Kidney (tissue), 22 donors: ENCODE measurements at places on chromosomes 4 and X. TPM values are rescaled to one million over a fixed set of nuclear protein-coding genes. Genes with fewer than 3 reads are reported as not detected.
A peak's percentile ranks its signal among the peaks of the same experiment; 100 is the strongest.

DNA sequence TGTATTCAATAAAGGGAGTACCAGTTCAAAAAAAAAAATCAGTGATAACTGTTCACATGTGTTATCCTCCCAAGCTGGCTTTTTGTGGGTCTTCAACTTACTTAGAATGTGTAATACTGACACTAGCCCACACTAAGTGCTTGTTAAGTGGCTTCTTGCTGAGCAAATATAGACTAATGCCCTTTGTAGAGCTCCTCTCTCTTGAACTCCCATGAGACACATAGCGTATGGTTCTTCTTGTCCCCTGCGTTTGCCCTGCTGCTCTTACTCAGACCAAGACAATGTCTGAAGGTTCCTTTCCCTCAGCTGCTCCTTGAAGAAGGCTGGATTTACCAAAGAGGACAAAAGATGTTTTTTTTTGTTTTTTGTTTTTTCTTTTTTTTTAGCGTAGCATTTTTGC is 110.9 kb downstream of the FRAS1 start:
- DNase-seq, result no peak

DNA sequence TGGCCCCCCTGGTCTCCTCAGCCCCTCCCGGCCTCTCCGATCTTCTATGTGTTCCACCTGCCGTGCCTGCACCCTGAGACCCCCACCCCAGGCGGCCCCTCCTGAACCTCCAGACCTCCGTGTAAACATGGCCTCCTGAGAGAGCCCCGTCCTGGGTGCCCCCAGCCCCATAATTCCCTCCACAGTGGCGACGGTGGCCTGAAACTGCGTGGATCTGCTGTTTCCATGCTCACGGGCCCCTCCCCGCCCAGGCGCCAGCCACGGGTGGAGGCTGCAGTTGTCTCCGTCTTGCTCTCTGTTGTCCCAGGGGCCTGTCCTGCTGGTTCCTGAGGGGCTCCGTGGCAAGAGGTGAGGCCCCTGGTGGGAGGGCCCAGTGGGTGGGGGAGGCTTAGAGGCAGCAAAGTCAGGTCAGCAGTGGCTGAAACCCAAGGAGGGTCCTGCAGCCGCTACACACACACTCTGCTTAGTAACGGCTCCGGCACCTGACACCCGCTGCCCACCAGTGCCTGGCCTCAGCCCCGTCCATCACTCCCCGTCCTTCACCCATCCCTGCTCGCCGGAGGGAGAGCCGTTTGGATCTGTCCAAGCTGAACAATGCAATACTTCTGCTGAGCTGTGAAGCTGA is 75.8 kb downstream of the FAM53A start:
- DNase-seq, result peak; percentile 81

The NUDT10 gene
- 7.0 TPM for polyA plus RNA-seq

DNA sequence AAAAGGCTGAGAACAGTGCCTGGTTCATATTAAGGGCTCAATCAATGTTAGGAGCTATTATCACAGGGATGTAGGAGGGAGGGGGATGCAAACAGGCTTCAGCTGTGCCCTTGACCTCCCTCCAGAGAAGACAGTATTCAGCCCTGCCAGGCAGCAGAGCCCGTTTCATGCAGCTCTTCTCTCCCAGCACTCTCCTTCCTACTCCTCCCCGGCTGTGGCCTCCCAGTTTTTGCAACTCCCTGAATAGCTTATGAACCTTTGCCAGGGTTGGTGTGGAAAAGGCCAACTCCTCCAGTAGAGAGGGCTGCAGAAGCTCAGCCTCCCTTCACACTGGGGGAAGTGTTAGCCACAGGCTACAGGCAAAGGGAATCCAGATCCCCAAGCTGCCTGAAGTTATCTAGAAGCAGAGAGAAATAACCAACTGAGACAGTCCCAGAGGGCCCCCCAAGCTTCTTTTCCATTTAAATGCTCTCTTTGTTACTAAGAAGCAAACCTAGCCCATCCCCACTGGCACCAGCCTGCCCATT is 31.7 kb upstream of the APLN start:
- no peak for DNase-seq

DNA sequence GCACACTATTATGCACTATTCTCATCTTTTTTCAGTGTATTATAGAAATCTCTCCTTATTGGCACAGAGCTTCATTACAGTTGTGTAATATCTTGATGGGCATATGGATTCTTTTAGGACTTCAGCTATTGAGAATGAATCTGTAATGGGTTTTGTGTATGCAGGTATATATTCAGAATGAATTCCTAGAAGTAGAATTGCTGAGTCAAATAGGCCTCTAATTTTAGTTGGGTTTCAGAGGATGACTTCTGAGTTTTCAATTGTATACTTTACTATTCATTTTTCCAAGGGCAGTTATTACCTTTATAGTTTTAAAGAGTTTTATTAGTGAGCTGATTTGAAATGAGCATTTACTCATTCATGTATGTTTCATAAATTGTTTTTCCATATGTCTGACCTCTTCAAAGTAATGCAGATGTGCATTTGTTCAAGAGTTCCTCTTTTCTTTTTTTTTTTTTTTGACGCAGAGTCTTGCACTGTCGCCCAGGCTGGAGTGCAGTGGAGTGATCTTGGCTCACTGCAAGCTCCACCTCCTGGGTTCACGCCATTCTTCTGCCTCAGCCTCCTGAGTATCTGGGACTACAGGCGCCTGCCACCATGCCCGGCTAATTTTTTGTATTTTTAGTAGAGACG is 19.5 kb downstream of the CASP6 start:
- no peak for DNase-seq

GRCh38 chr4:56048702-56049431 is 100.1 kb downstream of the CEP135 start:
- peak; percentile 83 for DNase-seq

GRCh38 chr4:160819791-160820190 is 1344.0 kb downstream of the FSTL5 start:
- DNase-seq, result no peak

DNA sequence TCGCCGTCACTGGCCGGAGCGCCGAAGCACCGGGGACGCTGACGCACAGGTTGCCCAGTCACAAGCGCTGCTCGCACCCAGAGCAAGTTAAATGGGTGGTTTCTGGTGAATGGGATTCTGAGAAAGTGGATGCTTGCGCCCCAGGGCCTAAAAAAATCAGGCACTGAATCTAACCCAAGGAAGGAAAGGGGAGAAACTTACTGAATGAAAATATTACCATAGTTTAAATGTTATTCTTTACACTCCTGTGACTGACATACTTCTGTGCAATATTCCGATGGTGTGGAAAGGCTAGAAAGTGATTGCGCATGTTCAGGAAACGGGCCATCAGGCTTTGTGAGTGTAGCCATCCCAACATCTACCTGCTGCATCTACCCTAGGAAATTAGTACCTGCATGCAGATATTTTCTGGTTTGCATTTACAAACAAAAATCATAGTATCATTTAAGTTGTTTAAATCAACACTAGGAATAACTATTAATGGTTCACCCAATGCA is 838 bp upstream of the ABCG2 start:
- DNase-seq, result peak; percentile 16

The DOK7 gene
- polyA plus RNA-seq, result 1.2 TPM

The MAGEA12 gene
- polyA plus RNA-seq, result not detected
